Globus pallidus (tissue), 1 donor: ENCODE measurements at places on chromosomes 7 and 10.

- no peak for DNase-seq
Measured at GRCh38 chr7:40721342-40721949, 586.6 kb downstream of the SUGCT start.

GRCh38 chr7:363626-364025 lies 73.7 kb downstream of the FOXL3 start:
- DNase-seq: no peak

DNA sequence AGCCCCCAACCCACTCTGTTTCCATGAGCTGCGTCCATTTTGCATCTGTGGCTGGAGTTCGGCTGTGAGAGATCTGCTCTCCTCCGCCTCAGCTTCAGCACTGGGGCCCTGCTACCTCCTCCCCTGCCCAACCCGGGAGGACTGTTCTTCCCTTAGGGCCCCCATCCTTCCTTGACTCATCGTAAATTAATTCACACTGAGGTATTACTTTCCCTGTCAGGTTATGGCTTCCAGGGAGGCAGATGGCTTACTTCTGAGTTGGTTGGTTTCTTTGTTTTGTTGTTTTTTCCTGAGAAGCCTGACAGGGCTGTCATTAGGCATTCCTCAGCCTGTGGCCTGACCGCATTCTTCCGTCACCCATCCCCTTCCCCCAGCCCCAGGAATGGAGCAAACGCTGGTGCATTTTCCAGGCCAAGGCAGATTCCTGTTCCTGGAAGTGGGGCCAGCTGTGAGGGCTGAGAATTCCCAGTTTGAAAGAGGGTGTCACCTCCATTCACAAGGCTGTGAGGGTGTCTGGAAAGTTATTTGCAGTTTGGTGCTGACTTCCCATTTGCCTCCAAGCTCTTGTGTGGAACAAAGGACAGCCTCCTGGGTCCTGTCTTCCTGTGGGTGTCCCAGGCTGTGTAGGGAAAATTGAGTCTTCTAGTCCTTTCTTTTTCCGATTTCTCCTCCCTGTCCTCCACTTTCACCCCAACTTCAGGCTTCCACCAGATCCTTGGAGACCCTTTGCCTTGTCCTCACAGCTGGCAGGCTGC lies 11.7 kb downstream of the CPA5 start:
- DNase-seq: no peak

GRCh38 chr10:89518108-89518507 lies 17.3 kb downstream of the SLC16A12 start:
- no peak for DNase-seq

DNA sequence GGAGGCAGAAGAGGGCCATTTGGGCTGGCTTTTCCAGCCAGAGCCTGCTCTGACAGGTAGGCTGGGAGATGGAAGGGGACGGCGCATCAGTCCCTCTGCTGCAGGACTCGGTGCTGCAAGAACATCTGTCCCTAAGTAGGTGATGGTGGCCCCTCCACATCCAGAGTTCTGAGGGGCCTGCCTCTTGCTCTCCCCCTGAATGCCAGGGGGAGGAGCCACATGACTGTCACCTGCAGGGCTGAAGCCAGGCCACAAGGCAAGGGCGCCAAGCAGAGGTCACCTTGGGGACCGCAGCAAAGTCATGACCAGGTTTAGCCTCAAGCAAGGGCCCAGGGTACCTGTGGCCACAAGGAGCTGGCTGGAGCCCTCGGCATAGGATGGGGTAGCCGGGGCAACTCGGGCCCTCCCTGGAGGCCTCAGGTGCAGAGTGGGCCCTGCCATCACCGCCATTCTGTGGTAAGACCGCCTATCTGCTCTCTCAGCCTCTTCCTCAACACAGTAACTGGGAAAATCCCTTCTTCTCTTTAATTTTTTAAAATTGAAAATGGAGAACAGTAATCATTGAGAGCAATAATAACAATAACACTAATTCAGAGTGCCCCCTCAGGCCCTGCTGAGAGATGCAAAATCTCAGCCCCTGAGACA lies 99.3 kb downstream of the FAM53B start:
- DNase-seq: no peak

- DNase-seq: no peak
Measured at GRCh38 chr10:98568551-98568950, 121.8 kb upstream of the HPS1 start.

- DNase-seq: no peak
Measured at GRCh38 chr7:101629171-101629570, at the start of gene MYL10. MYL10 (minus strand) TSS chr7:101629296; CDS start chr7:101629118, 178 bp downstream.
